Stimulated activated naive CD8-positive, alpha-beta T cell treated with anti-CD3 and anti-CD28 coated beads, Interleukin-15, Interleukin-2, amounts not matched to agents 100 U/mL and 50 U/mL, for 24 hours (primary cell): ENCODE measurements at places on chromosomes 5 and 9.
A peak's percentile ranks its signal among the peaks of the same experiment; 100 is the strongest.

GRCh38 chr5:124050120-124050770, 538.3 kb downstream of the CSNK1G3 start:
- no peak for DNase-seq

DNA sequence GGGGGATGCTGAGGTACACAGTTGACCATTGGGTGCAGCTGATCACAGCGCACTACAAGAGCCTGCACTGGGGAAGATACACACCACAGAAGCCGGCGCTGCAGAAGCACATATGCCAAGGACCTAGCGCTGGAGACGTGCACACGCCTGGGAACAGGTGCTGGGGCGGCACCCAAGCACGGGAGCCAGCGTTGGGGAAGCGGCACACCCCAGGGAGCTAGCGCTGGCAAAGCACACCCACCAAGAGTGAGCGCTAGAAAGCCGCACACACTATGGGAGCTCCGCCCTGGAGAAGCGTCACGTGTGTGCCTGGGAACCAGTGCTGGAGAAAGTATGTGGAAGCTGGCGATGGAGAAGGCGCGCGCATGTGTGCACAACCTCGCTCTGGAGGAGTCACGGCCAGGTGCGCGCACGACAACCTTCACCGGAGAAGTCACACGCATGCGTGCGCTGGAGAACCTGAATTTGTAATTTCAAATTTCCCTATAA, 4.5 kb downstream of the FANCC start:
- DNase-seq: peak; percentile 23

DNA sequence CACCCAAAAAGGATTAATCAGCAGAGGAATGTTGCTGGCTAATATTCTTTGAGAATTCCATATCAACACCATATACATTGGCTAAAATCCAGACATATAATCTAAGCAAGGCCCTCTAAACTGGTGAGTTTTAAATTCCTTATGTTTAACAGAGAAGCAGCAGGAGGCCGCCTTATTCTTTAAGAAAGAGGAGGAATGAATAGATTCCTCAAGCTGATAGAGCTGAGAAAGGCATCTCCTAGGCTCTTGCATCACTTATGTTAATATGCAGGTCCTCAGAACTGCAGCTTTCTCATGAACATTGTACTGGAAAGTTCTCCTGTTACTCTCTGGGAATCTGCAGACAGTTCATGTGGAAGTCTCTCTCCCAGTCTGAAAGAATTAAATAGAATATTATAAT, 20.1 kb upstream of the SMARCA2 start:
- no peak for DNase-seq

- no peak for DNase-seq
Observed at GRCh38 chr9:5516453-5517220, 6.3 kb downstream of the PDCD1LG2 start.

- no peak for DNase-seq
Observed at GRCh38 chr5:32278406-32278805, 34.3 kb downstream of the MTMR12 start.

- no peak for DNase-seq
Observed at GRCh38 chr5:163252950-163253349, 184.4 kb upstream of the CCNG1 start.

- no peak for DNase-seq
Observed at GRCh38 chr9:87340391-87340790, 157.3 kb upstream of the DAPK1 start.

- peak; percentile 86 for DNase-seq
Observed at GRCh38 chr9:136485049-136486045, 2.5 kb upstream of the SEC16A start.

- no peak for DNase-seq
Observed at GRCh38 chr5:140408750-140409241, 7.2 kb downstream of the ANKHD1 start.

- no peak for DNase-seq
Observed at GRCh38 chr5:180332051-180332517, 21.1 kb downstream of the GFPT2 start.

- DNase-seq: no peak
Observed at GRCh38 chr9:136004712-136005111, 43.5 kb upstream of the UBAC1 start.

DNA sequence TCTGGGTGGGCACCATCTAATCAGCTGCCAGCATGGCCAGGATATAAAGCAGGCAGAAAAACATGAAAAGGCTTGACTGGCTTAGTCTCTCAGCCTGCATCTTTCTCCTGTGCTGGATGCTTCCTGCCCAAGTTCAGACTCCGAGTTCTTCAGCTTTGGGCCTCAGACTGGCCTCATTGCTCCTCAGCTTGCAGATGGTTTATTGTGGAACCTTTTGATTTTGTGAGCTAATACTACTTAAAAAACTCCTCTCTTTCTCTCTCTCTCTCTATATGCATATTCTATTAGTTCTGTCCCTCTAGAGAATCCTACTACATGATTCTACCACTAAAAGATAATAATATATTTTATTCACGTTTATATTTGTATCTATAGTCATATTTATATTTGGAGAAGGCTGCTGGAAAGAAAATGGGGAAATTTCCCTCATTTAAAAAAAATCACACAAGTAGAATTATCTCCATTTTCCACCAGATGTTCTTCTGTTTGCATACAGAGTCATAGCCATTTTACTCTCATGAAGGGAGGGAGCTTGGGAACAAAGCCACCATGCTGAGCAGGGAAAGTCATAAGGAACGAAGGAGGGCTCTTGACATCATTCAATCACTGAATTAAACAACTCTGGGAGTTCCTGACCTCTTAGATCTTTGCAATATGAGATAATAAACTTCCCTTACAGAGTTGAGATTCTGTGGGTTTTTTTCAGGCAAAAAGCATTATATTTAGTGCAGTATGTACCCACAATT, 1137.4 kb upstream of the CDH18 start:
- DNase-seq: no peak

DNA sequence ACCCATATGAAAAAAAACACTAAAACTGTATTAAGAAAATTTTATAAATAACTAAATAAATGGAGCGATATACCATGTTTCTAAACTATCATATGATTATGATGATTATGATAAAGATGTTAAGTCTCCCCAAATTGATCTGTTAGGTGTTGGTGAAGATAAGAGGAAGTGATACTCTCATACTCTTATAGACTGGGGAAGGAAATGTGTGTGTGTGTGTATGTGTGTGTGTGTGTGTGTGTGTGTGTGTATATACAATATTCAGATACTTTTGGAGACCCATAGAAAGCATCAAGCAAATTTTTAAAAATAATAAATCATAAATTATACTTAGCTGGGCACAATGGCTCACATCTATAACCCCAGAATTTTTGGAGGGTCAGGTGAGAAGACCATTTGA, 62.9 kb downstream of the TMEM232 start:
- DNase-seq: no peak

- DNase-seq: no peak
Observed at GRCh38 chr5:43371821-43372220, 40.4 kb downstream of the CCL28 start.

DNA sequence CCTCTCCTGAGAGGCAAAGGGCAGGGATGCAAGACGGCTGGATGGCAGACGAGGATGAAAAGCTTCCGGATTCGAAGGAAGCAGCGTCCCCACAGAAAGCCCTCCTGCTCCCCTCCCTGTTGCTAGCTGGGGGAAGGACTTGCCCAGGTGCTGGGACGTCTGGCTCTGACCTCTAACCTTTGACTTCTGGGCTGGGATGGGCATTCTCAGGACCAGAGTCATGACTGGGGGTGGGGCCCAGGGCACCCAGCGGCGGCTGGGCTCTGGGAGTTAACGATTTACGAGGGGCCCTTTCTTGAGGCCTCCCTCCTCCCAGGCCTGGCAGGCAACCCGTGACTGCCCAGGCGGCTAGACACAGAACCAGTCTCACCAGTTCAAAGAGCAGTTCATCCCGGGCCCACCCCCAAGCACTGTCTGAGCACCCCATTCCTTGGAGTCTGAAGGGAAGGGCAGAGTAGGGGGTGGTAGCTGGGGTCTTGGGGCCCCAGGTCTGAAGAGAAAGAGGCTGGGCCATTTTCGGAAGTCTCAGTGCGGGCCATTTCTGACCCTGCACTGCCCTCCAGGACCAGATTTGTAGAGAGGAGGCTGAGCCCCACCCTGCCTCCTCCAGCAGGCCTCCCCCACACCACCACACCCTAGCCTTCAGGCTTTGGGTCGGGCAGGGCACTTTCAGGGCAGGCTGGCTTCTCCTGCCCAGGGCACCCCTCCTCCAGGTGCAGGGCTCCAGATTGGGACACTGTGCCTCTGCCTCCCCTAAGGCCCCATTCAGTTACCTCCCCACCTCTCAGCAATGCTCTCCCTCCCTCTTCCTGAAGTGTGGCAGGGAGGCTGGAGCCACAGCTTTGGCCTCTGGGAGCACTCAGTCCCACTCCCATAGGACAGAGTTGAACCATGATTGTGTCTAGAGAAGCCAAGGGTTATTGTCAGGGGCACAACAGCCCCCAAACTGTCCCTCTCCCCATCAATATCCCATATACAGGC, 5.0 kb upstream of the CXXC5 start:
- no peak for DNase-seq

GRCh38 chr5:677131-678101, 15.7 kb downstream of the TPPP start:
- no peak for DNase-seq

DNA sequence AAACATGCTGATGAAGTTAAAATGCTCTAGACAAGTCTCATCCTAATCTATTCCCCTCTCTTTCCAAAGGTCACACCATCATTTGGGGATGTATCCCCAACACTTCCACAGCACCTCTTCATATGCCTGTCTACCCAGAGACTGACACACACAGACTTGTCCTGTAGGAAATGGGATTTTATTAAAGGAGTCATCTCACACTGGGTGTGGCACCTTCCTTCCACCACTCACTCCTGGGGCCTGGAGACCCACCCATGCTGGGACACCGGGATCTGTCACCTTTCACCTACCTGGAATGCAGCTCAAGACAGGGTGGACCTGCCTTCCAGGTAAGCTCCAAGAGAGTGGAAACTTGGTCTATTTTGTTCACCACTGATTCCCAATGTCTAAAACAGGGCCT, 99.4 kb upstream of the HAND1 start:
- no peak for DNase-seq

DNA sequence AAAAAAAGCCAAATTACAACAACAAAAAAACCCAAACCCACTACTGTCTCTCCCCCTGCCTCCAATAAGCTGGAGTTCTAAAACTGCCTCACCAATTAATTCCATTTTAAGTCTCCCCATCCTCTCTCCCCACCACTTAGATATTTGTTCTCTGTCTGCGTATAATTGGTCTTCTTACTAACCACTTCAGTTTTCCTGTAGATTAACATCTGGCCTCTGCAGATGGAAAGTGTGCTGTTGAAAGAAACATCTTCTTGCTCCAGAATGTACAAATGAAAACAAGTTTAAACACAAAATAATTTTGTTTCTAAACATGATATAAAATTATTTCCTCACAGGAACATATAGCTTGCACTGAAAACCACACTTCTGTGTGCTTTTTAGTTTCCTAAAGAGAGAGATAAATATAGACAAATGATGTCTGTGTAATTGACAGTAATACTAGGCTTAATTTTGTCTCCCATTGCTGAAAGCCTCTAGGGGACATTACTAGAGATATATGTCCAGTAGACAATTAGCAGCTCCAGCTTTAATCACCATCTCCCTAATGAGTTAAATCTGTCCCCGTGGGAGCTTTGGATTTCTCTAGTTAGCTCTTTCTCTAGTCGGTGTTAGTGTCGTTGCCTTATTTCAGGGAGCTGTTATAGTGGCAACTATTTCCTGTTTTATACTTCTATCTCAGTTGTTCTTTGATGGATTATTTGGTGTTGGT, 164.0 kb downstream of the ARHGAP26 start:
- DNase-seq: no peak

- DNase-seq: no peak
Observed at GRCh38 chr9:942805-943580, 33.5 kb upstream of the DMRT3 start.

DNA sequence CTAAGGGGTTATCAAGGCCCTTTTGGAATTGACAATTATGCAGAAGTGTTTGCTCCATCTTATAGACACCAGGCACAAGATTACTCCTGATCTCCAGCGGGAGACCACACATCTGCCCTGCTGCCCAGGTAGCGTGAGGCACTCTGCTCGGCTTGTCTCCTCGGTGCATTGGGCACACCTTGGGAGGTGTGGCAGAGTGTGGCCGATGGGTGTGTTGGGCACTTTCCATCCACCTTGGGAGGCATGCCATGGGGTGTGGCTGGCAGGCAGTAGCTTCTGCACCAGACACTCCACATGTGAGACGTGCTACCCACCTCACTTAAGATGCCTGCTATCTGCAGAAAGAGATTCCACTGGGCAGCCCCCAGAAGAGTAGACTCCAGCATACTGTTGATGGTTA, 54.1 kb downstream of the GADD45G start:
- no peak for DNase-seq

DNA sequence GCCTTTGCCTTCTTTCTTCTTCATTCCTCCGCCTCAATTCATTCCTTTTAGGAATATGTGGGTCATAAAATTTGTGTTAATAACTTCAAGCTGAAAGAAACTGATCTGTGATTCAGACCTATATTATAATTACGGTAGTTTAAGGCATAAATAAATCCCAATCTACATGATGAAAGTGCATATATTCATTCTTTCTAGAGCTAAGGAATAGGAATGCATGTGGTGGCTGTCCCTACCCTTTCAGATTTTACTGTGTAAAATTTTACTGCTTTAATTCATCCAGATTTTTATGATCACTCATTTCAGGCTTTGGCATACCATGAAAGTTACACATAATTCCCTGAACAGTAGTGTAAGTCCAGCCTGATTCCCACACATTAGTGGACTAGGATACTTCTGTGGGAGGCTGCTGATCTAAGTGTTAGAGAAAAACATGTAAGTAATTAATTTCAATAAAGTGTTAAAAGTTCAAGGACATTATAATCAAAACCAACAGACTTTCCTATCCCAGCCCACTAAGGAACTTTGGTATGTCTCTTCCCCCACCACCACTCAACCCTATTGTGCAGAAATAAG, 83.1 kb downstream of the HINT1 start:
- no peak for DNase-seq

- DNase-seq: peak; percentile 43
Observed at GRCh38 chr5:6729386-6730310, 16.4 kb downstream of the TENT4A start.

GRCh38 chr5:50823568-50823967, 157.1 kb downstream of the PARP8 start:
- no peak for DNase-seq

- peak; percentile 79 for DNase-seq
Observed at GRCh38 chr9:124216474-124217176, 41.1 kb upstream of the NEK6 start.

DNA sequence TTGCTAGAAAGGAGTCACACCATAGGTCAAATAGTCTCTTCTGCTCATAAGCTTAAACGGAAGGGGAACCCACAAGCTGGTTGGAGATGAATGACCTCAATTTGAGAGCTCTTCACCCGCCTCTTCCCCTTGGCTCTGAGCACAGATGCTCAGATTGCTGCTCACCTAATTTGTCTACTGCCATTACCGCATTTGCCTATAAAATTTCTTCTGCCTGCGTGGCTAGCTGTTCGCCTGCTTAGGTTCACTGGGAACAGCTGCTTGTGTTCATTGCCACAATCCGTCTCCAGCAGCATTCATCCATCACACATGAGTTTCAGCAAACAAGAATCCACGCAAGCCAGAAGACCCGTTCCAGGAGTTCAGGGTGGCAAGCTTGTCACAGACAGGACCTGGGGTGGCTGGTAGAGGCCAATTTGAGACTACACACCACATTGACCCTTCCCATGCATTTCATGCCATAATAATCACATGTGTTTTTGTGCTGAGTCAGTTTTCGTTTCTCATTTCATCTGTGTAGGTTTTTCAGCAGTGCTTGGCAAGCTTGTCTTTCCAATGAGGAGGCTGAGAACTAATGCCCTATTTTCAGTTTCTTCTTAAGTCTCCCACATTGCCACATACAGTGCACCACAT, 50.2 kb upstream of the DNAH5 start:
- DNase-seq: no peak
